Stimulated activated CD8-positive, alpha-beta memory T cell treated with anti-CD3 and anti-CD28 coated beads, Interleukin-7, amount 100 ng/mL, for 1 hour (primary cell): ENCODE measurements at places on chromosomes 12 and 14.

- no peak for DNase-seq
Measured at GRCh38 chr12:128727999-128728398, 95.8 kb downstream of the SLC15A4 start.

DNA sequence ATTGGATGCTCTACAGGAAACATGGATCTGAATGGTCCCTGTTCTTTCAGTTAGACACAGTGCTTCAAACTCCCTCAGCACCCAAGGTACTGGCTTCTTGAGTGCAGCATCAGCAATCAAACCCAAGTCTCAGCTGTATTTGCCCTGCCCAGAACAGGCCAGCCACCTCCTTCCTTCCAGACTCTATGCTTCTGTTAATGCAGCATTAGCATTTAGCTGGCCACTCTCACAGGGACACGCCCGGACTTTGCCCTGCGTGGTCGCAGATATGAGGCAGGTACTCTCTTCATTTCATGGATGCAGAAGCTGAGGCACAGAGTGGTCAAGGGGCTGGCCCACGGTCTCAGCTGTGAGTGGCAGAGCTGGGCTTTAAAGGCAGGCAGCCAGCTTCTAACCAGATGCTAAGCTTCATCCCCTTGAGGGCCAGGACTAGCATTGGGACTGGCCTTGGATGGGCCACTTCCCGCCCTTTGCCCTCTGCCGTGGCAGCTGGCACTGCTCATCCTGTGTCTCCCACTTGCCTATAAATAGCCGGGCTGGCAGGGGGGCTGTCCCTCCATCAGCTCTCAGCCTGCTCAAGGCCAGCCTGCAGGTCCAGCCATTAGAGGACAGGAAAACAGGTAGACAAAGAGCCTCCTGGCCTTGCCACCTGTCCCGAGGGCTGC lies 1.5 kb upstream of the SLC25A47 start:
- no peak for DNase-seq

- no peak for DNase-seq
Measured at GRCh38 chr12:750366-751191, 1.8 kb upstream of the WNK1 start.

DNA sequence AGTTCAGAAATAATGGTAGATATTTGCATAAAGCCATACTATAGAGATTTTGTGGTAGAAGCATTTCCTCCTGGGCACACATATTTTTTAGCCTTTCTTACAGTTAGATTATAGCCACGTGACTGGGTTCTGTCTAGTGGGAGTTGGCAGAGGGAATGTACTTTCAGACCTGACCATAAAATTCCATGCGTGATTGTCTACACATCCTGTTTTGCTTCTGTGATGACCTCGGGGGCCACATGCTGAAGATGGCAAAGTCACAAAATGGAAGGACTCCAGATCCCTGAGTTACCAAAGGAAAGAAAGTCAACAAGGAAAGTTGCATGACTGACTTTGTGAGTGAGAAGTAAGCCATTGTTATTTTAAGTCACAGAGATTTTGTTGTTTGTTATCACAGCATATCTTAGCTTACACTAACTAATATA lies 14.6 kb upstream of the MIA2 start:
- no peak for DNase-seq

- no peak for DNase-seq
Measured at GRCh38 chr12:125149160-125150108, 84.2 kb downstream of the AACS start.

GRCh38 chr12:89493670-89494302 lies 30.8 kb downstream of the GALNT4 start:
- DNase-seq = no peak

DNA sequence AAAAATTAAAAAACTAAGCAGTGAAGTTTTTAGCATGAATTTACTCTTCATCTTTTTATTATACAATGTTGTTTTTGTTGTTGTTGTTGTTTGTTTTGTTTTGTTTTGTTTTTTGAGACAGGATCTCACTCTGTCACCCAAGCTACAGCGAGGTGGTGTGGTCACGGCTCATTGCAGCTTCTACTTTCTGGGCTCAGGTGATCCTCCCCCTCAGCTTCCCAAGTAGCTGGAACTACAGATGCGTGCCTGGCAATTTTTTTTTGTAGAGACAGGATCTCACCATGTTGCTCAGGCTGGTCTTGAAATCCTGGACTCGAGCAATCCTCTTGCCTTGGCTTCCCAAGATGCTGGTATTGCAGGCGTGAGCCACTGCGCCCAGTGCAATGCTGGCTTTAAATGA lies 11.3 kb downstream of the PPFIBP1 start:
- DNase-seq = no peak
